CD4-positive, alpha-beta T cell treated with Interleukin-12 subunit alpha and Interleukin-12 subunit beta, for 1 hour (primary cell): ENCODE measurements at places on chromosomes 5 and 9.

- no peak for DNase-seq
Measured at GRCh38 chr9:40927260-40927631, 201.2 kb downstream of the FOXD4L6 start.

DNA sequence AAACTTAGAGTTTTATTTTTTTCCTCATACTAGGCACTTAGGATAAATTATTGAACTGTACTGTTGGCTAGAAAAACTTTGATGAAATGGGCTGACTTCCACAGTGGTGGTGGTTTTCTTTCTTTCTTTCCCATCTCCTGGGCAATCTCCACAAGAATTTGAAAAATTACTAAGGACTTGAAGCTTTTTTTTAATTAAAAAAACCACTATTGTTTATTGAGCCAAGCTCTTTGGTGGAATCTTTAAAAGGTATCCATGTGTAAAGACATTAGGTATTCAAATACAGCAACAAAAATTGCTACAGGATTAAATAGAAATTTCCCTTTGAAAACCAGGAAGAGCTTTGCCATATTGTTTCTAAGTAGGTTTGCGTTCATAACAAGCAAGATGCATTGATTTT, 14.1 kb downstream of the MARCHF6 start:
- DNase-seq, result no peak

DNA sequence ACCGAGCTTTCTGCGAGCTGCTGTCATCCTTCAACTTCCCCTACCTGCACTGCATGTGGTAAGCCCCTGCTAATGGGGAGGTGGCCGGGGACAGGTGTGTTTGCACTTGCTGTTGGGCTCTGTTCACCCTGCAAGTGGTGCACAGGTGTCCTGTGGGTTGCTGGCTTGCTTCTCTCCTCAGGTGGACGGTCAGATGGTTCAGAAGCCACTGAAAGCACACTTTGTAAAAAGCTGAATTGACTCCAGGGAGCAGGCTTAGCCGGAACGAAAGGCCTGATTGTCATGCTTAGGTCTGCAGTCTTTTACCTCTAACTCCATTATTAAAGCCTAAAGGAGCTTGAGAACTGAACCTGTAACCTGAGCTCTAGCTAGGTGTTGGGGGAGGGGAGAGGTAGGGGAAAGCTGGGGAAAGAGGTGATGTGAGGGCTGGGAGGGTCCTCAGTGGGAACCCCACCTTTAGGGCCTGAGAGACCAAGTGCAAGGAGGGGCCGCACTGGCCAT, 37.6 kb downstream of the ACER2 start:
- DNase-seq, result no peak

DNA sequence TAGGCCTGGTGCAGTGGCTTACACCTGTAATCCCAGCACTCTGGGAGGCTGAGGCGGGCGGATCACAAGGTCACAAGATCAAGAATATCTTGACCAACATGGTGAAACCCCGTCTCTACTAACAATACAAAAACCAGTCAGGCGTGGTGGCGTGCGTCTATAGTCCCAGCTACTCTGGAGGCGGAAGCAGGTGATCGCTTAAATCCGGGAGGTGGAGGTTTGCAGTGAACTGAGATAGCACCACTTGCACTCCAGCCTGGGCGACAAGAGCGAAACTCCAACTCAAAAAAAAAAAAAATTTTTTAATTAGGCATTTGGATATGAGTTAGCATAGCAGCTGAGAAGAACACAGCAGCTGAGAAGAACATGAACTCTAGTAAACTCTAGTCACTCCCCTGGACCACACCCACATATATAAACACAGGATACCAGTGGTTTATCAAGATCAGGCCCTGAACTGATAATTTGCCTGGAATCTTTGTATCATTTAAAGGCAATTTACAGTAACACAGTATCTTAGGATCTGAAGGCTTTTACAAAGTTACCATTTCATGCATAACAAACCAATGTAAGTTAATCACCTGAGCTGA, 4.6 kb upstream of the UGCG start:
- peak; percentile 40 for DNase-seq

DNA sequence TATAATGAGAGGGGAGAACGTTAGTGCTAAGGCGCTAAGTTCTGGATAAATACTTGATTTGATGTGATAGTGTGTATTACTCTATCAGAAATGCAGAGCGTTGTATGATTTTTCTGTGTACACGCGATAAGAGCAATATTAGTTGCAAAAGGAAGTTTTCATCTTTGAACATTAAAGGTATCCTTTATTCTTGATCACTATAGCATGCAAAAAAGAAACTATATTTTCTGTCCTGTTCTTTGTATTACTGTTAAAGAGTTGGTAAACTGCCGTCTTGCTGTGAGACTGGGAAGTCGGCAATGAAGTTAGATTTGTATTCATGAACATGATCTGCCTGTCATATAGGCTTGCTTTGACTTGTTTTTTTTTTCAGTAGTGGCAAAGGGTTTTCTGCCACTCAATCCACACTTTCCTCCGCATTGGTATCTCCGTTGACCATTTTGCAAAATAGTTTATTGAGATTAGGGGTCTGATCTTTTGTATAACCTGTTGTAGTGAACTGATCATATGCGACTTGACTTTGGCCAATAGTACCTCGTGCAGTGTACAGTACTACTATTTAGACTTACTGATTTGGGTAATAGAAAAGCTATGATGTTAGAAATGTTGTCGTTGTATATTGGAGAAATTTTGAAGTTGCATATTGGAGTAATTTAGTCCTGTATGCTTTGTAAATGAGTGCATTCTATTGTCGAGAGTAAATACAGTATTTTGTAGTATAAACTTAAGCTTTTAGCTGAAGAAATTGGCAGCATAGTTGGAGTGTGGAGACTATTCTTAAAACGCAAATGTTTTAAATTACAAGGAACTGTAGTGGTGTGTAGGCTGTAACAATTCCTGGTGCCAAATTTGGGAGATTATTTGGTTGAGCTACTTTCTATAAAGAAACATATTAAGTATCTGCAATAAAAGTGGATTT, 1.7 kb downstream of the DENND4C start:
- DNase-seq, result no peak

- no peak for DNase-seq
Measured at GRCh38 chr5:112641515-112642110, 96.1 kb upstream of the APC start.

GRCh38 chr5:157049605-157050004, 9.3 kb downstream of the HAVCR1 start:
- DNase-seq, result no peak

DNA sequence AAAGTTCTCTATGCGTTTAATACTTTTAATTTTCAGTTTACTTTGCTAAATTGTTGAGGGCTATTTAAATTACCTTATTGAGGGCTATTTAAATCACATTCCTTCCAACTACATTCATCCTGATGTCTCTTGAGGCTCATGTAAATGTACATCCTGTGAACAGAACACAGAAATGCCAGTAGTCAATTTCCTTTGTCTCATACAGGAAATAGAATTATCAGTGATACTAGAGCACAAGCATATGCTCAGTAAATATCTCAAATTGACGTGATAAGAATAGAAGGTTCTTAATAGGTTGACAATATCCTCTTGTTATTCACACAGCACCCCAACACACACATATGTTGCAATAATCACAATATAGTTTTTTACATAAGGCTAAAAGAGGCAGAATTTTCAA, 449.0 kb downstream of the CYLC2 start:
- DNase-seq, result no peak

GRCh38 chr5:156375895-156376495, 49.0 kb downstream of the SGCD start:
- no peak for DNase-seq

GRCh38 chr5:106780355-106780754, 890.4 kb downstream of the EFNA5 start:
- no peak for DNase-seq

DNA sequence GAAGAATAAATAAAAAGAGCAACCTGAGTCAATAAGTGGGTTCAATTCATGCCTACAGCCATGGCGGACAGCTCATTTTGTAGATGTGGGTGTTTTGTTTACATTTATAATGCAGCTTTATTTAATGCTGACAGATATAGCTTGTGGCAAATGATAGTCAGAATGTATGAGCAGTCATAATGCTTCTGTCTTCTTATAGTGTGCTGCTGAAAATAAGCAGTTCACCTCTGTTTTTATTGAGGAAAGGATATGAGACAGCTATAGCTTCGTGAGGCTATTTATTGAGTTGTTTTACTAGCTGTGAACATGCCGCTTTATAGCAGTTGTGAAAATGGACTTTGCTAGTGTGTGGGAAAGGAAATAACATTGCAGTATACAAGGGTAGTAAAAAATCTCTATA, 147.4 kb downstream of the PBX3 start:
- no peak for DNase-seq

DNA sequence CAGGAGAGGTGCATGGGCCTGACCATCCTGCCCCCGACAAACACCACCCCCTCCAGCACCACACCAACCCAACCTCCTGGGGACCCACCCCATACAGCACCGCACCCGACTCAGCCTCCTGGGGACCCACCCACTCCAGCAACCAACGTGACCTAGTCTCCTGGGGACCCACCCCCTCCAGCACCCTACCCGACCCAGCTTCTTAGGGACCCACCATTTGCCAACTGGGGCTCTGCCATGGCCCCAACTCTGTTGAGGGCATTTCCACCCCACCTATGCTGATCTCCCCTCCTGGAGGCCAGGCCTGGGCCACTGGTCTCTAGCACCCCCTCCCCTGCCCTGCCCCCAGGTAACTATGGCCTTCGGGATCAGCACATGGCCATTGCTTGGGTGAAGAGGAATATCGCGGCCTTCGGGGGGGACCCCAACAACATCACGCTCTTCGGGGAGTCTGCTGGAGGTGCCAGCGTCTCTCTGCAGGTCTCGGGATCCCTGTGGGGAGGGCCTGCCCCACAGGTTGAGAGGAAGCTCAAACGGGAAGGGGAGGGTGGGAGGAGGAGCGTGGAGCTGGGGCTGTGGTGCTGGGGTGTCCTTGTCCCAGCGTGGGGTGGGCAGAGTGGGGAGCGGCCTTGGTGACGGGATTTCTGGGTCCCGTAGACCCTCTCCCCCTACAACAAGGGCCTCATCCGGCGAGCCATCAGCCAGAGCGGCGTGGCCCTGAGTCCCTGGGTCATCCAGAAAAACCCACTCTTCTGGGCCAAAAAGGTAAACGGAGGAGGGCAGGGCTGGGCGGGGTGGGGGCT, 4.6 kb downstream of the CEL start:
- DNase-seq, result no peak

DNA sequence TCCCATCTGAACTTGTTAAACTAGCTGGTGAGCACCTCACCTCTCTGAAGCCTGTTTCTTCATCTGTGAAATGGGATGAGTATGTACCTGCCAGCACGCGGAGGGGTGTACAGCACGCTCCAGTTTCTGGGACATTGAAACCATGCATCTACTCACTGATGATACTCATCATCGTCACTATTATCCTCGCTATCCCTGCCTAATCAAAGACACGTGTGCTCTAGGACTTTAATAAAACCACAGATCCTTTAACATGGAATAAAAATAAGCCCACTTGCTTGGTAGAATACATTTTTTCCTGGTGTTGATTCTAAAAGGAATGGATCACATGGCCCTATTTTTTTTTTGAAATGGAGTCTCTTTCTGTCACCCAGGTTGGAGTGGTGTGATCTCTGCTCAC, 37.3 kb upstream of the POMT1 start:
- no peak for DNase-seq

DNA sequence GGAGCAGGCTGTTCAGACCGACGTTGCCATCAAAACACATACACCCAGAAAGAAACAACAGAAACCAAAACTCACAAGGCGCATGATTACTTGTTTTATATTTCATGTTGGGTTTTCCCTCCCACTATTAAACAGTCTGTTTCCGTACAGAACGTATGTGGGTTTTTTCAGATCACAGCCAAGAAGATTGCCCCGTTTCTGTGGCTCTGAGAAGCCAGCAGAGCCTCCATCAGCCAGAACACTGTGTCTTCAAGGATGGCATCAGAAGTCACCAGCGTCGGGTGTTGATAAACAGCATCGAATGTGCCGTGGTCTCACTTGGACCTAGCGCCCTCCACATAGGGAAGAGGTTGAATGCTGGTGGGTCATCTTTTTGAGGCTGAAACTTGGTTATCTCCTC, 42.8 kb downstream of the FAM78A start:
- peak; percentile 54 for DNase-seq

GRCh38 chr9:94950579-94951323, 224.3 kb downstream of the AOPEP start:
- DNase-seq, result no peak

GRCh38 chr9:98572796-98573195, 135.9 kb downstream of the GABBR2 start:
- DNase-seq, result no peak

DNA sequence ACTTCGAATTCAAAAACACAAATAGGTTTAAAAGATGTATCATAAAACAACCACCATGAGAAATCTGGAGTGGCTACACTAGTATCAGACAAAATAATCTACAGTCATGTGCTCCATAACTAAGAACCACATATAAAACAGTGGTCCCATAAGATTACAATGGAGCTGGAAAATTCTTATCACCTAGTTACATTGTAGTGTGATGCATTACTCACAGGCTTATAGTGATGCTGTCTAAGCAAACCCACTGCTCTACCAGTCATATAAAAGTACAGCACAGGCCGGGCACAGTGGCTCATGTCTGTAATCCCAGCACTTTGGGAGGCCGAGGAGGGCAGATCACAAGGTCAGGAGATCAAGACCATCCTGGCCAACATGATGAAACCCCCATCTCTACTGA, 160.1 kb downstream of the ROR2 start:
- no peak for DNase-seq

DNA sequence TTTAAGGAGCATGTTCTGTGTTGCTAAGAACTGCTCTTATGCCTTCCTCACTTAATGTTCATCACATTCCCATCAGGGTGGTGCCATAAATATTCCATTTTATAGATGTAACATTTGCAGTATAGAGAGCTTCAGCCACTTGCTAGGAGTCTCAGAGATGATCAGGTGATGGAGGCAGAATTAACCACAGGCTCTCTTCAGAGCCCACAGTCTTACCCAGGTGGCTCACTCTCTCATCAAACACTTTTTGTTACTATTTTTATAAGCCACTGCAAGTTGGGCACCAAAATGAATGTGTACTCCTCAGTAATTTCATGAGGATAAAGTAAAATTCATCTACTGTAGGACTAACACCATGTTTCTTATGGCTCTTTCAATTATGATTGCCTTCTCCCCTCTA, 491.5 kb upstream of the DAP start:
- DNase-seq, result no peak

- no peak for DNase-seq
Measured at GRCh38 chr9:21728781-21729180, 73.7 kb upstream of the MTAP start.

GRCh38 chr5:170496662-170497028, 7.2 kb upstream of the KCNIP1 start:
- no peak for DNase-seq

- DNase-seq, result no peak
Measured at GRCh38 chr5:107669096-107670031, 1.4 kb downstream of the EFNA5 start.
